ENCODE measurements at places on chromosomes 1 and 21.

DNA sequence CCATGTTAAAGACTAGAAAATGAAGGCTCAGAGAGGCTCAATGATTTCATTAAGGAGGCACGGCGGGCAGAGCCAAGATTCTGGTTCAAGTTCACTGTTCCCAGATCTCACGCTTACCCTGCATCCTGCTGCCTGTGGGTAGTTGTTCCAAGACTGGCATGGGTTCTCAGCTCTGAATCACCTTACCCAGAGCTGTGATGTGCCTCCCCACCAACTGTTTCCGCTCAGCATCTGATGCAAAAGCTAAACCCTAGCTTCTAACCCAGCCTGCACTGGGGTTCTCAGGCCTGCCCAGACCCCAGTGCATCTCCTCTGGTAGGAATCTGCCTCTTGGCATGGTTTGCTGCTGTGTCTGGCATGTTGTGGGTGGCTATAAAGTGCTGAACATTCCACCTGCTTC is 11.8 kb downstream of the TNR start:
- DNase-seq = no peak

DNA sequence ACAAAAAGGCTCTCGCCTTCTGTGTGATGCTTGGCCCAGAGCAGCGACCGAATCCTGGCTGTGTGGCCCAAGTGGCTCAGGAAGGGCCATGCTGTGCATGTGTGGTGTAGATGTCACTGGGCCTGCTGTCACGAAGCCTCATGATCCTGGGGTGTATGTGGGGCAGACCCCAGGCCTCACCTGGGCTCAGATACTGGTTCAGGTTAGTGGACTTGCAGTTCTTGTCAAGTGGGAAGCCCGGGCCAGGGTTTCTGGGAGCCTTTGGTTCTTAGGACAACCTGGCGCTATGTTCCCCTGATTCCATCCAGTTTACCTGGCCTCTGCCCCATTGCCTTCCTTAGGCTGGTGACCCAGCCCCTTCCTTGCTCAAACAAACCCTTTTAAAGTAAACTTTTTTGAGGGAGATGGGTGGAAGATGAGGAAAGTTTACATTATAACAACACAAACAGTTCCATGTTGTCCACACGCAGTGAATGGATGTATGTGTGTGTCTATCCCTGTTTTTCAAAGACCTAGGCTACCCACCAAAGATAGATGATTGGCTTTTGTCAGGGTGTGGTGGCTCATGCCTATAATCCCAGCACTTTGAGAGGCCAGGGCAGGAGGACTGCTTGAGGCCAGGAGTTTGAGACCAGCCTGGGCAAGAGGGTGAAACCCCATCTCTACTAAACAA is 84.3 kb downstream of the UCK2 start:
- no peak for DNase-seq

DNA sequence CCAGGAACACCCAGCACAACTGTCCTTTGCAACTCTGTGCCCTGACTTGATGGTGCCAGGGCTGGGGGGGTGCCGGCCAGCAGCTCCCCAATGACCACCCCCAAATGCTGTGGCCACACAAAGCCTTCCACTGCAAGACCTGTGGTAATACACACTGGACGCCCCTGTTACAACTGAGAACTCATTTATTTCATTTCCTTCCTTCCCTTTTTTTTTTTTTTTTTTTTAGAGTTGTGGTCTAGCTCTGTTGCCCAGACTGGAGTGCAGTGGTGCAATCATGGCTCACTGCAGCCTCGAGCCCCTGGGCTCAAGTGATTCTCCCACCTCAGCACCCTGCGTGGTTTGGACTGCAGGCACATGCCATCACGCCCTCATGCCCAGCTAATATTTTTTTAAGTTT is 25.2 kb downstream of the TP73 start:
- DNase-seq = no peak

DNA sequence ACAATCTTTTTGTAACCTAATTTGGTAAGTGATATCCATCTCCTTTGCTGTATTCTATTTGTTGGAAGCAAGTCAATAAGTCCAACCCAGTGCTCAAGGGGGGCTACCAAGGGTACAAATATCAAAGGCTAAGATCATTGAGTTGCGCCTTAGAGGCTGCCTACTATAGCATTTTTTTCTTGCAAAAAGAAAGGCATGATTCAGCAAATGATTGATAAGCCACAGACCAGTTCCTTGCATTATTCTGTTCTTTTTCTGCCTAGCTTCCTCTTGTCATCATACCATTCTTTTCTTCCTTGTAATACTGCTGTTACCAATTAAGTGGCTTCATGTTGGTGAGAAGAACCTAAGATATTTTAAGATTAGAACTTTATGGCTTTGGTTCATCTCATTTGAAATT is 29.8 kb upstream of the BARHL2 start:
- DNase-seq = no peak

DNA sequence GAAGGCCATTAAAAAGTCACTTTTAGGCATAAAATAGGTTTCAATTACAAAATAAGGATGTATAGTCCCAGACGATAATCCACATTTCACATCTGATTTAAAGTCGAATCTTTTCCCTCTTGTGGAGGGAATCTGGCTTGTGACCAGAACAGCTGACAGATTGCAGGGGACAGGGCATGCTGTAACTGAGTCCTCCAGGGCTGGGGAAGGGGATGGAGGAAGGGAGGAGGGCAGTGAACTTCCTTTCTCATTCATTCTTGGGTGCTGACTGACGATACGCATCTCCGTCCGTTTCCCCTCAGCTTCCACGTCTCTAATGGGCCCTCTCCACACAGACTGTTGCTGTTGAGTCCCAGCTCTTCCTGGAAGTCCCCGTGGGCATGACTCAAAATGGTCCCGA is 108.1 kb upstream of the CSF3R start:
- no peak for DNase-seq

GRCh38 chr1:4736254-4736653 is 81.8 kb downstream of the AJAP1 start:
- no peak for DNase-seq

GRCh38 chr1:113538225-113538624 is 147.9 kb downstream of the MAGI3 start:
- DNase-seq = no peak

GRCh38 chr21:44423941-44424607 is 31.2 kb upstream of the LRRC3 start:
- DNase-seq = no peak

DNA sequence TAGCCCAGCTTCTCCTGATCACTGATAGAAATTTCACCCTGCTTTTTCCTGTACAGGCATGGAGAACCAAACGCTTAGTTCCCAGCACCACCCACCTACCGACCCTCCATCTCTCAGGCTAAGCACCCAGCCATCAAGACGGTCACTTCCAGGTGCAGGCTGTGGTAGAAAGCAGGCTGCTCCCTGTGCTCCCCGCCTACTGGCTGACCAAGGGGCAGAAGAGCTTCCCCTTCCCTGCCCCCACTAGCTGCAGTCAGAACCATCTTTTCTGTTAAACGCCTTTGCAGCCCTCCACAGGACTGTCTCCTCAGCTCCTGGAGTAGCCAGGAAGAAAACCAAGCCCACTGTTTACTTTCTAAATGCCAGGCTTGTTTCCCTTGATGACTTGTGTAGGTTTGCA is 23.0 kb downstream of the SPATA46 start:
- no peak for DNase-seq

GRCh38 chr21:36005018-36005417 is 55.3 kb downstream of the SETD4 start:
- DNase-seq = no peak

- no peak for DNase-seq
Measured at GRCh38 chr1:91687452-91687851, 186.8 kb downstream of the CDC7 start.

GRCh38 chr1:46451948-46452930 is 37.4 kb upstream of the DMBX1 start:
- DNase-seq = no peak

DNA sequence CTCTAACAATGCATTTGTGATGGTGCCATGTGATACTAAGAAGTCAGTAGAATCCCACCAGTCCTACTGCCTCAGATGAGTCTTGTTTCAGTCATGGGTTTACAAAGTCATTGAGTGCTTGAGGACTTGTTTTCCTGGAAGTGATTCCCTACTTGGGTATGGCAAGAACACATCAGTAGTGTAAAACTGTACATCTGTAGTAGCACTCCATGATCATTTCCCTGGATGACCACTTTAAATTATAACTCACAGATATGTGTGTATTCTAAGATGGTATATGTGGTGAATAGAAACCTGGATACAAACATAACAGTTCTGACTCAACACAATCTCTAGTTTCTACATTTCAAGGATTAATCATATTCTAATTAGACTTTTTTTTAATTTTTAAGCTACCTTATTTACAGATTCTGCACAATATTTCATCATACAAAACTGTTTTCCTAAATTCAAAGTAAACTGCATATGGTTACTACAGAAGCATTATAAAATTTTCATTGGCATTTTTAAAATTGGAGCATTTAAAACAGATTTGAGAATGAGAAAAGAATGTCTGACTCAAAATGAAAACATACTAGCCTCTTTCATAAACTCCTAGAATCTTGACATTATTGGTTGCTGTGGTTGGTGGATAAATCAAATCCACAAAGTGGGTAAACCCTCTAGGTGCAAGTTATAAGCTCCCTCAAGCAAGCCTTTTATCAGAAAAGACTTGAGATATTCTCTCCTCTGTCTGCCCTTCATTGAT is 6.8 kb upstream of the PSMG1 start:
- DNase-seq = no peak

DNA sequence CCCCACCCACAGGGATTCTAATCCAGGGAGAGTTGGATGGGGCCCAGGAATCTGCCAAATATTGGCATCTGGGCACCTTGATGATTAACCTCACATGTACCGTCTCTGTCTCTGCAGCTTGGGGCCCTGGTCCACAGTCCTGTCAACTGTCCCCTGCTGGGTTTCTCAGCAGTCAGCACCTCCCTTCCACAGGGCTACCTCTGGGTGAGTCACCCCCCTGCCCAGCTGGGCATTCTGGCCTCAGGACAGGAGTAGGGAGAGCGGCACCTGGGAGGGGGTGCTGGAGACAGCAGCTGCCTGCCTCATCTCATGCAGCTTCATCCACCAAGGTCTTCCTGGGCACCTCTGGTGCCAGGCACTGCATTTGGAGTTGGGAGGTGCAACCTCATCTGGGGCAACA is 100.6 kb upstream of the ACTL8 start:
- DNase-seq = no peak

DNA sequence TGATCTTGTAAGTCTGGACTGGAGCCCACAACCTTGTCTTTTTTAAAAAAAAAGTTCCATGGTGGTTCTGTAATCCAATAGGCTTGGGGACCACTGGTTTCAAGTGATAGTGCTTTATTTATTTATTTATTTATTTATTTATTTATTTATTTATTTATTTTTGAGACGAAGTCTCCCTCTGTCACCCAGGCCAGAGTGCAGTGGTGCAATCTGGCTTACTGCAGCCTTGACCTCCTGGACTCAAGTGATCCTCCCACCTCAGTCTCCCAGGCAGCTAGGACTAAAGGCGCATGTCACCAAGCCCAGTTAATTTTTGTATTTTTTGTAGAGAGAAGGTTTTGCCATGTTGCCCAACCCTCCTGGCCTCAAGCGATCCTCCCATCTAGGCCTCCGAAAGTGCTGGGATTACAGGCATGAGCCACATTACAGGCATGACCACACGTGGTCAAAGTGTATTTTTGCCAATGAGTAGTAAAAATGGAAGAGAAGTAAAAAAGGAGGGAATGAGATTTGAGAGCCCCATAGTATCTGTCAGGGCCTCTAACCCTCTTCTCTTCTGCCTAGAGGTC is 44.8 kb upstream of the ARHGAP29 start:
- DNase-seq = no peak

- no peak for DNase-seq
Measured at GRCh38 chr1:32972814-32973428, 8.3 kb upstream of the RNF19B start.

DNA sequence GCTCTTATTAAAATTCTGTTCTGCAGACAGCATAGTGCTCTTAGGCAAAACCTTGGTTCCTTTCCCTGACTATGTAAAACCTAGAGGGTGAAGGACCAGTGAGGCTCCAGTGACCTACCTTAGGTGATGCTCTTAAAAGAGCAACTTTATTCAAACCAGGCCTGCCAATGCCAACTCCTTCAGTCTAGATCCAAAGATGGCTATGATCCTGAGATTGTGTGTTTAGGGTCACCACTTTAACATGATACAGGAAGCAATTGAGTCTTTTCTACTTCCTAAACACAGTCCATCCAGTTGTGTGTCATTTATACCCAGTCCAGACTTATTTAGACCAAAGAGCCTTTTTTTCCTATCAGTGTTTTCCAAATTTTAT is 10.8 kb downstream of the MCL1 start:
- no peak for DNase-seq

GRCh38 chr1:32242341-32242851 is 4.6 kb upstream of the FAM167B start:
- no peak for DNase-seq

- DNase-seq = no peak
Measured at GRCh38 chr21:25870084-25870483, 135.3 kb downstream of the GABPA start.

- DNase-seq = no peak
Measured at GRCh38 chr21:37231671-37232070, 35.5 kb downstream of the VPS26C start.

DNA sequence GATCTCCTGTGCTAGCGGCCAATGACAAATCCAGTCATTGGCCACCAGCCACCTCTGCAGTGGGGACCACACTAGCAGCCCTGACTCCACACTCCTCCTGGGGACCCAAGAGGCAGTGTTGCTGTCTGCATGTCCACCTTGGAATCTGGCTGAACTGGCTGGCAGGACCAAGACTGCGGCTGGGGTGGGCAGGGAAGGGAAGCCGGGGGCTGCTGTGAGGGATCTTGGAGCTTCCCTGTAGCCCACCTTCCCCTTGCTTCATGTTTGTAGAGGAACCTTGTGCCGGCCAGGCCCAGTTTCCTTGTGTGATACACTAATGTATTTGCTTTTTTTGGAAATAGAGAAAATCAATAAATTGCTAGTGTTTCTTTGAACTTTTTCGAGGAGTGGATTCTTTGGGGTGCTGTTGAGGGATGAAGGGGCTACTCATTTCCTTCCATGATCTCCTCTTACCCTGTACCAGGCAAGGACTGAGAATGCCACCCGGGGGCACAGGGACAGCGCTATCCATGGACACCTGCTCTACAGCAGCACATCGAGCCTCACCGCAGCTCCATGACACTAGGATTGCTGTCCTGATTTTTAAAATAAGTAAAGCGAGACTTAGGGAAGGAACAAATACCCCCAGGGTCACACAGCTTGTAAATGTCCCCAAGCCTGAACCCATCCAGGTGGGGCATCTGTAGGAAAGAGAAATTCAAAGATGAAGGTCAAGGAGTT is 44.7 kb downstream of the TNNT2 start:
- DNase-seq = no peak

DNA sequence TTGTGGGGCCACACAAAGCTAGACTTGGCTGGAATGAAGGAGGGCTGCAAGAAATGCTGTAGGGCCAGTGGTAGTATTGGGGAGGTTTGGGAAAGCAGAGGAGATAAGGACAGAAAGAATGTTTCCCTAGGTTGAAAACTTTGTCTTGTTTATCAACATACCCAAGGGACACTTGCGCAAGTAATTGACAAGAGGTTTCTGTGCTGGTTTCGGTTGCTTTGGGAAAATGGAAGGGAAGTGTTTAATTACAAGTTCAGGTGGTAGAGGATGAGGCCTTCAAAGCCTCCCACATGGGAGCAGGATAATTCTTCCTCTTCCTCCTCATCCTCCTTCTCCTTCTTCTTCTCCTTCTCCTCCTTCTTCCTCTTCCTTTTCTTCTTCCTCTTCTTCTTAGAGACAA is 182.1 kb upstream of the LMO4 start:
- DNase-seq = no peak

All from stimulated activated CD4-positive, alpha-beta T cell treated with anti-CD3 and anti-CD28 coated beads, Interleukin-2, amount 100 ng/mL, for 24 hours (primary cell).